ENCODE measurements at places on chromosomes 3 and 15. TPM values are rescaled to one million over a fixed set of nuclear protein-coding genes. Genes with fewer than 3 reads are reported as not detected.

The CALML4 gene
- 2.6 TPM for total RNA-seq

The PIGBOS1 gene
- 6.8 TPM for total RNA-seq

The ZMYND10 gene
- 0.52 TPM for total RNA-seq

The ZNF80 gene
- total RNA-seq = not detected

The BLM gene
- 2.1 TPM for total RNA-seq

The CRBN gene
- total RNA-seq = 76.2 TPM

The IL5RA gene
- not detected for total RNA-seq

The U2SURP gene
- total RNA-seq = 47.5 TPM

The GOLGA6L9 gene
- 4.2 TPM for total RNA-seq

The SCG5 gene
- total RNA-seq = 8.4 TPM

The RTP1 gene
- total RNA-seq = not detected

The MAP6D1 gene
- total RNA-seq = 14.1 TPM

The BNC1 gene
- 1.6 TPM for total RNA-seq

The RPUSD3 gene
- 14.6 TPM for total RNA-seq

Data from skeletal muscle tissue (tissue), 5 donors.